Stimulated activated CD8-positive, alpha-beta memory T cell treated with anti-CD3 and anti-CD28 coated beads, Interleukin-15, amount 100 ng/mL, for 4 hours (primary cell): ENCODE measurements at places on chromosomes 3 and 15.

DNA sequence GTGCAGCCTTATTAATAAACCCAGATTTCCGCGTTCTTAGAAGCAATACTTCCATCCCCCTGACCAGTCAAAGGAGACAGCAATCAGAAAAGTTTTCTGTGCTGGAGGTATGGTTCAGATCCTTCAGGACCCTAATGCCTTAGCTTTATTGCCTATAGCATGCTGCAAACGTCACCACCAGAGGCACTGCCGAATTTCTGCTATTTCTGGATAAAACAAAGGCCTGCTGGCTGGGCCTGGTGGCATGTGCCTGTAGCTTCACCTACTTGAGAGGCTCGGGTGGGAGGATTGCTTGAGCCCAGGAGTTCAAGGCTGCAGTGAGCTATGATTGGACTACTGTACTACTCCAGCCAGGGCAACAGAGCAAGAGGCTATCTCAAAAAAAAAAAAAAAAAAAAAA lies 407.2 kb downstream of the FOXP1 start:
- no peak for DNase-seq

- DNase-seq: no peak
These were observed 18.3 kb upstream of the FAM240A start for GRCh38 chr3:46593979-46594378.

- no peak for DNase-seq
These were observed 41.8 kb upstream of the CCNL1 start for GRCh38 chr3:157201648-157202278.

GRCh38 chr15:60727260-60727659 lies 248.3 kb upstream of the ICE2 start:
- no peak for DNase-seq

GRCh38 chr3:177693616-177694264 lies 496.5 kb upstream of the TBL1XR1 start:
- DNase-seq: no peak

DNA sequence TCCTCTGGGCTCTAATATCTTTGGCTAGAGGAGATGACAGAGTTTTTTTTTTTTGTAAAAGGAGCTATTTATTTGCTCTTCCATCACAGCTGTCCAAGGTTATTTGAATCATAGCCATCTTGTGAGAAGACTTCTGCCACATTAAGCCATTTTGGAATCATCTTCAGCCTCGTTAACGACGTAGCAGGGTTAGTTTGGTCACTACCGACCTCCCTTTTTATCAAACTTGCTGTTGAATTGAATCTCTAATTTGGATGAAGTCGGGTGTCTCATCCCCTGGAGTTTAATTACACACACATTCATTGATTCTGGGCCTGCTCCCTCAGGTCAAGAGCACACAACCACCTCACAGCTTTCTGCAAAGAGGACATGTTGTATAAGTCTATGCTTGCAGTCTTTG lies 238.7 kb downstream of the CPNE4 start:
- DNase-seq: no peak

DNA sequence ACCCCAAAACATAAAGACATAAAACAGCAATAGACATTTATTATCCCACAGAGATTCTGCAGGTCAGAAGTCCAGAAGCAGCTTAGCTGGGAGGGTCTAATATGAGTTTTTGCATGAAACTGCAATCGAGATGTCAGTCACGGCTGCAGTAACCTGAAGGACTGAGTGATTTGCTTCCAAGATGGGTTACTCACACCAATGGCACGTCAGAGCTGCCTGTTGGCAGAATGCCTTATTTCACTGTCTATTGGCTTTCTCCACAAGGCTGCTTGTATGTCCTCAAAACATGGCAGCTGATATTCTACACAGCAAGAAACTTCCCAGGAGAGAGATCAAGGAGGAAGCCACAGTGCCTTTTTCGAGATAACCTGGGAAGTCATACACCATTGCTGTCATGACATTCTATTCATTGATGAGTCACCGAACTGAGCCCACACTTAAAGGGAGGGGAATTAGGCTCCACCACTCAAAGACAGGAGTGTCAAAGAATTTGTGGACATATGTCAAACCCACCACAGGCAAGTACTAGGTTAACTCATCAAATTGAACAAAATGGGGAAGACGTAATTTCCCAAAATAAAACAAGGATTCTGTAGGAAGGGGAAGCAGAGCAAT lies 122.2 kb downstream of the SYNPR start:
- DNase-seq: no peak

- DNase-seq: no peak
These were observed 78.4 kb upstream of the NR2F2 start for GRCh38 chr15:96252148-96252547.

GRCh38 chr15:63466378-63467192 lies 37.8 kb upstream of the USP3 start:
- DNase-seq: no peak

DNA sequence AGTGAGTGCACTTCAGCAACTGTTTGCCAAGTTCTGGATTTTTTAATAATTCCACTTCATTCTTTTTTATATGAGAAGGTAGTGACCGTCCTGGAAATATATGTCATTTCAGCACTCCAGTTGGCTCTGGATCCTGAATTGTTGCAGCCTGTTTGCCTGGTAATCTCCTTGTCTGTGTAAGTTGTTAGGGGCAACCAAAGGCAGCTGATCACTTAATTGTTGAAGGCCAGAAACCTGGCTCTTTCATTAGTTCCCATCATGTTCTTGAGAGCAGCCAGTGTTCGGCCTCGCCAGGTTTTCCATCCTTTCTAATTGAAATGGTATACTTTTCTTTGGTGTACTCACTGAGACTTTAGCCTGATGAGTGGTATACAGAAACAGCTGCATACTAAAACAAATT lies 168.6 kb downstream of the SOX2 start:
- DNase-seq: no peak

- no peak for DNase-seq
These were observed 65.5 kb upstream of the SLC7A14 start for GRCh38 chr3:170651260-170651845.

DNA sequence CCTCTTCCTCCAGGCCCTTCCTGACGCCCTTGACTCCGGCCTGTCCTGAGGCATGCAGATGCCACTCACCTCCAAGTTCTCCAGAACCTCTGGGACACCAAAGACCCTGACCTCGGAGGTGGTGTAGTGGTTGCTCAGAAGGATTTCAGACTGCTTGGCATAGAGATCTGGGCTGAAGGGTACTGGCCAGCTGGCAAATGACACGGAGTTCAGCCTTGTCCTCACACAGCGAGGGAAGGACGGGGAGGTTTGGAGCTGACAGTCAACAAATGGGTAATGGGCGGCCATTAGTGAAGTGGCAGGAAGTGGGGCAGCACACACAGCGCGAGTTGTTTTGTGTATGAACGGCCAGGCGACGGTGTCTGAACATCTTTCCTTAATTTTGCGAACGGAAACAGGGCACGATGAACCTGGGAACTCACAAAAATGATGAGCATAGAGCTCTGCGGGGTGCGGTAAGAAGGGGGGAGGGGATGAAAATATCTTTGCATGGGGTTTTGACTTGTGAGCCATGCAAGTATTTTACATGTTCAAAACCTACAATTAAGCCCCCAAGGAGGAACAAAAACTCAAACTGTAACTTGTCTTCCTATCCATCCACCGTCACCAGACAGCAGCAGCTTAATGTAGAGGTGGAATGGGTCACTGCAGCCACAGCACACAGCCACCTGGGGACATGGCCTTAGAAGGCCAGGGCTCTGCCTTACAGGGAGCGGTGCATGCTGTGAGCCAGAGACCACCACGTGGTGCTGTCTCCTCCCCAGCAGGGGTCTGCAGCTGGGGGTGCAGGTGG lies 43.6 kb upstream of the RPL32 start:
- DNase-seq: no peak

DNA sequence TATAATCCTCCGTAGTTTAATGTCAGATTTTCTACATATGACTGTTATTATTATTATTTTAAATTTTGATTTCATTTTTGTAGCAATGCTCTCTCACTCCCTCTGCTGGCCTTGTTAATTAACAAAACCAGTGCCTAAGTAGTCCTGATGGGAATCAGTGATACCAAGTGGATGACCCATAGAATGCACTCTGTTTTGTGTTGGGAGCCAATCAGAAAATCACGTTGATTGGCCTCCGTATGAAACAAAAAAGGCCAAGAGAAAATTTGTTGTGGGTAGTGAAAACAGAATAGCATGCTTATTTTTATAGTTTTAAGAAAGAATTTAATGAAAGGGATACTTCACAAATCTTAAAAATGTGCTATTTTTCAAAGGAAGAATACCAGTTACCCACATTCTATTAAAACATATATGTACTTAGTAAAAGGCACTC lies 34.4 kb upstream of the MEIS2 start:
- no peak for DNase-seq

GRCh38 chr15:93307513-93307912 lies 218.5 kb upstream of the RGMA start:
- DNase-seq: no peak

GRCh38 chr3:179150610-179151009 lies 2.5 kb downstream of the PIK3CA start:
- no peak for DNase-seq

GRCh38 chr15:67389975-67390374 lies 131.0 kb upstream of the C15orf61 start:
- no peak for DNase-seq

GRCh38 chr15:54772663-54773062 lies 424.1 kb downstream of the RSL24D1 start:
- DNase-seq: no peak

DNA sequence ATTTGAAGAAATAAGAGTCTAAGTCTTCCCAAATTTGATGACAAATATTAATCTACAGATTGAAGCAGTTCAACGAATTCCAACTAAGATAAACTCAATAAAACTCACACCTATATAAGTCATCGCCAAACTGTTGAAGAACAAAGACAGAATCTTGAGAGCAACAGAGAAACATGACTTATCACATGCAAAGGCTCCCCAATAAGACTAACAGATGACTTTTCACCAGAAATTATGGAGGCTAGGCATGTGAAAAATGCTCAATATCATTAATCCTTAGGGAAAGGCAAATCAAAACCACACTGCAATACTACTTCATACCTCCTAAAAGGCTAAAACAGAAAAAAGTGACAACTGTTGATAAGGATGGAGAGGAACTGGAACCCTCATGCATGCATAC lies 517.6 kb upstream of the SUCLG2 start:
- no peak for DNase-seq

- DNase-seq: no peak
These were observed 9.0 kb upstream of the STRIT1 start for GRCh38 chr3:155302481-155302880.

- no peak for DNase-seq
These were observed 21.9 kb downstream of the EHD4 start for GRCh38 chr15:41950489-41950888.

DNA sequence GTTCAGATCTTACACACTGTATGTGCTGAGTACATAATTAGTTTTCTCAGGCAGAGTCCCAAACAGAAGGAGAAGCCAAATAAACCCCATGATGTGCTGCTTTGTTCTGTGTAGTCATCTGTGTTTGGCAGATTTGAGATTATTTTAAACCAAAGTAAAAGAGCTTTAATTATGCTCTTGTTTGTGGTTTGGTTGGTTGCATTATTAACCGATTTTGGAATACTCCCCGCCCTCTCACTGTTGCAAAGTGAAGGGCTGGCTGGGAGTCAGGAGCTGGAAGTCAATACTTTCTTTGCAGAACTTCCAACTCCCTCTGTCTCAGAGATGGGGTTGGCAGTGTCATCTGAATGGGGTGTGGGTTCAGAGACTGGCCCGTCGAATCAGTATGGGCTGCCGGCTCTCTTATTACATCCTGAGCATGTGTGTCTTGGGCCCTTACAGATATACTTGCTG lies 34.4 kb downstream of the SLCO3A1 start:
- DNase-seq: no peak

DNA sequence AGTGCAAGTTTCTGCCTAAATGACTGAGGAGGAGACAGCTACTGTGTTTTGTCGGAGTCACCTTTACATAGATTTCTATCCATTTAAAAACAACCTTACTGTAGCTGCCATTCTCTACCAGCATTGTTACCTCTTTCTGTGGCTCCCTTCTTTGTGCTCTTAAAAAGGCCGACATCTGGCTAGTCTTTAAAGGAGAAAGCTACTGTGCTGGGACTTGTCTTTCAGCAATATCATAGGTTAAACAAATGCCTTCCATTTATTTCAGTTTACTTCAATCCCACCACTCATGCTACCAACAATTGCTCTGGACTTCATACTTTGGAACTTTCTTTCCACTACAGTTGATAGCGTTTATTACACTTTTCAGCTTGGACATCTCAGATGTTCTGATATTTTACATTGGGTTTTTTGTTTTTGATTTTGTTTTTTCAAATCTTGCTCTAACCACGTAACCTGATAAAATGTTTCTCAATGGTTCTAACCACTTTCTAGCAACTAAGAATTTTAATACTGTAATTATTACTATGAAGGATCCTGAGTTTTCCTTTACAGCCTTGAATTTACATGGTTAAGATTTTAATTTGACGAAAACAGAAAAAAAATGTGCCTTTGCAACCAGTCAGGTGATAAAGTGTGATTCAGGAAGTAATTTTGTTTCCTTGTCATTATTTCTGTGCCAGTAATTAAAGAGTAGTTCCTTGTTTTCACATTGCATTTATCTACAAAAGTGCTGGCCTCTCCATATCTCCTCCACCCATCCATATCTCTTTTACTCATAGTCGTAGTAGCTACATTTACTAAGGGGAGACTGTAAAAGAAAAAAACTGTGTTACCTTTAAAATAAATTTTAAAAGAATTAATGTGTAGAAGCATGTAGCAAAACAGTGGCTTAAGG lies 1.3 kb upstream of the CBLB start:
- DNase-seq: no peak

GRCh38 chr3:135878501-135878900 lies 87.0 kb upstream of the PPP2R3A start:
- DNase-seq: no peak

DNA sequence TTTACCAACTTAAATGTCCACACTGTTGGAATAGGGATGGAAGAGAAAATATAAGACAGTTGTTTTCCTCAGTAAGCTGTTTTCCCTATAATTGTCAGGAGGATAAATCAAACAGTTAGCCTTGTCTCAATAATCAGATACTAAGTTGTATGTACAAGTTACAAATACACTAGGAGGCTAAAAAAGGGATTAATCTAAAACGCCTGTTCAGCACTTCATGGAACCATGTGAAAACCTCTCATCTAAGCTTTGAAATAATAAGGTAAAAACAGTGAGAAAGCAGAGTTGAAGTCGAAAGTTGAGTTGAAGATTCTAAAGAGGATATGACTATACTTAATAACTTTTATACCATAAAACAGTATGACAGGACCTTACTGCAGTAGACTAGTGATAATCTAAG lies 62.0 kb downstream of the CALML4 start:
- DNase-seq: no peak

- peak; percentile 64 for DNase-seq
These were observed 6.2 kb upstream of the TLR9 start for GRCh38 chr3:52231502-52232278.
